NCI-H1694 treated with DMSO at 0.1 percent for 48 hours (cell line): ENCODE measurements at places on chromosomes 2 and 18.

DNA sequence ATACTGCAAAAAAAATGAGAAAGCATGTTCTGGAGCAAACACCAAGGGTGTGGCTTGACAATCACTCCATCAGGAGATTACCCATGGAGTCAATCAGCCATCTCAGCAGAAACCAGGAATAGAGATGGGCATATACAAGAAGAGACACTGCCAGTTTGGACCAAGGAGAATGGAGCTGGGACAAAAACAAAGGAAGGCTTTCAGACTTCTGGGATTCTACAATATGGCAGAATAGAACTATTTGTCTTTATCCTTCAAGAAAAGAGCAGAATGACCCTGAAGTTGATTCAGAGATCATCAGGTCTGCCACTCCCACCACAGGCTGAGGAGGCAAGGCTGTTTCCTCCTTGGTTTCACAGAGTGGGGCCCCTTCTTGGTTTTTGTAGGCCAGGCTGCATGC, 48.2 kb upstream of the KIF5C start:
- no peak for DNase-seq

DNA sequence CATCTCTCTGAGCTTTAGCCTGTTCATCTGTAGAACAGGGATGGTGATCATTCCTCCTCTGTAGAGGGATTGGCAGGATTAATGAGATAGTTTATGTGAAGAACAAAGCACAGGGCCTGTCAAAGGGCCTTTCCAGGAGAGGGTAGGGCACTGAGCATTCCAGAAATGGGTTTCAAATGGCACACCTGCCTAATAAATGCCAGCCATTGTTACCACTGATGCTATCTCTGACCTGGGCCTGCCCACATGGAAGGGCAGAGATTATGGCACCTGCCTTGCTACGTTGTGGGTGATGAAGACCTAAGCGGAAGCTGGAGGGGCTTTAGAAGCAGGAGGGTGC, 31.0 kb upstream of the GMPPA start:
- DNase-seq: no peak

DNA sequence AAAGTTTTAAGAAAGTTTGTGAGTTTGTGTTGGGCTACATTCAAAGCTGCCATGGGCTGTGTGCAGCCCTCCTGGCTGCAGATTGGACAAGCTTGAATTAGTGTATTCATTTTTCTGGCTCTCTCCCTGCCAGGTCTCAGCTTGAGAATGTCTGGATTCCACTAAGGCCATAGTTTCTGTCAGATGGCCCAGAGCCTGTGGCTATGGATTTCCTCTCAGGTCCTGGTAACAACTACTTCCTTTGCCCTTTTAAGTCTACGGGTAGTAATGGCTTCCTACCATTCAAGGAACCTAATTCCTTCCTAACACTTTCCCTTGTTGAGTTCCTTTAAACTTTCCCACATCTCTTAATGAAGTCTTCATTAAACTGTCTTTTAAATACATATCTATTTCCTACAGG, 24.3 kb upstream of the PSMD14 start:
- DNase-seq: no peak

DNA sequence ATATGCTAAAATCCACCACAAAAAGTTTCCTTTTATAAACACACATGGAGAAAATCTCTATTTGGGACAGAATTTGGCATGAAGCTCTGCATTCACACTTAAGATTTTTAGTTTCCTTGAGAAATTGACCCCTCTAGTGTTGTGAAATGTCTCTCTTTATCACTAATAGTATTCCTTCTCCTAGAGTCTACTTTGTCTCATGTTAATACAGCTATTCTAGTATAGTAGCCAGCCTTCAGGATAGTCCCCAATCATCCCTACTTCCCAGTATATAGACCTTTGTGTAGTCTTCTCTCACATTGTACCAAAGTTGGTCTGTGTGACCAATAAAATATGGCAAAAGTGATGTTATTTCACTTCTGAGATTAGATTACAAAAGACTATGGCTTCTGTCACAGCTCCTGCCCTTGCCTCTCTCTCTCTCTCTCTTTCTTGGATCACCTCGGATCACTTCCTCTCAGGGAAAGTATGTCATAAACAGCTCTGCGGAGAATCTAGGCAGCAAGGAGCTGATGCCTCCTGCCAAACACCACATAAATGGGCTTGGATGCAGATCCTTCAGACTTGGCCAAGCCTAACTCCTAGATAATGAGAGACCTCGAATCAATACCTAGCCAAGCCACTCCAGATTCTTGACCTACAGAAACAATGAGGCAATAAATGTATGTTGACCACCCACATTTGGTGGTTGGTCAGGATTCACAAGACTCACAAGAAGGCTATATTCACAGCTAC, 59.7 kb upstream of the NABP1 start:
- no peak for DNase-seq

DNA sequence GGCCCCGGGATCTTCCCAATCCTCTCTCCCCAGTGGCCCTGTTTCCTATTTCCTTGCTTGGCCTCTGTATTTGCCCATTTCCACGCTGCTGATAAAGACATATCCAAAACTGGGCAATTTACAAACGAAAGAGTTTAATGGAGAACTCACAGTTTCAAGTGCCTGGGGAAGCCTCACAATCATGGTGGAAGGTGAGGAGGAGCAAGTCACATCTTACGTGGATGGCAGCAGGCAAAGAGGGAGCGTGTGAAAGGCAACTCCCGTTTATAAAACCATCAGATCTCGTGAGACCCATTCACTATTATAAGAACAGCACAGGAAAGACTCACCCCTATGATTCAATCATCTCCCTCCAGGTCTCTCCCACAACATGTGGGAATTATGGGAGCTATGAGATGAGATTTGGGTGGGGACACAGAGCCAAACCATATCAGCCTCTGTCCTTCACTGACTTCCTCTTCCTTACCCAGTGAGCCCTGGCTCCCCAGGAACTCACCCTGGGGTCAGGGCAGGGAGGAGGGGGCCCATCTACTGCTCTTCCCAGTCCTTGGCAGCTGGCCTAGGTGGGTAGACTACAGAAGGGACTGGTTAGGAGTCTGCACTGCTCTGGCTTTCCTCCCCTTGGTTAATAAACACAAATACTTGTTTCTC, 105.8 kb upstream of the MYCN start:
- no peak for DNase-seq

DNA sequence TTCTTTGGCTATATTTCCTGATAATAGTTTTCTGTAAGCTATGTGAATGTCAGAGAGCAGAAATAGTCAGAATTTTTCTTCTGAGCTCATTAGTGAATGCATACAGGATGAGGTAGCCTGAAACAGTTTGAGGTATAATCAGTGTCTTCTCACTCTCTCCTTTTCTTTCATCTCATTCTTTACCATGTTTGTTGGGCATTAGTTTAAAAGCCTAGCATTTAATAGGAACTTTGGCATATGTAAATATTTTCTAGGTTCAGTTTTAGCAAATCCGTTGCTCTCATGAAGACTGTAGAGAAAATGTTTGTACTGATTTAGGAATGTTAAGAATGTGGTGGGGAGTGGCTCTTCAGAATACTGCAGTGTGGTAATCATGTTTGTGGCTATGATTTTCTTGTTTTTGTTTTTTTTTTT, 119.4 kb downstream of the PARD3B start:
- no peak for DNase-seq

DNA sequence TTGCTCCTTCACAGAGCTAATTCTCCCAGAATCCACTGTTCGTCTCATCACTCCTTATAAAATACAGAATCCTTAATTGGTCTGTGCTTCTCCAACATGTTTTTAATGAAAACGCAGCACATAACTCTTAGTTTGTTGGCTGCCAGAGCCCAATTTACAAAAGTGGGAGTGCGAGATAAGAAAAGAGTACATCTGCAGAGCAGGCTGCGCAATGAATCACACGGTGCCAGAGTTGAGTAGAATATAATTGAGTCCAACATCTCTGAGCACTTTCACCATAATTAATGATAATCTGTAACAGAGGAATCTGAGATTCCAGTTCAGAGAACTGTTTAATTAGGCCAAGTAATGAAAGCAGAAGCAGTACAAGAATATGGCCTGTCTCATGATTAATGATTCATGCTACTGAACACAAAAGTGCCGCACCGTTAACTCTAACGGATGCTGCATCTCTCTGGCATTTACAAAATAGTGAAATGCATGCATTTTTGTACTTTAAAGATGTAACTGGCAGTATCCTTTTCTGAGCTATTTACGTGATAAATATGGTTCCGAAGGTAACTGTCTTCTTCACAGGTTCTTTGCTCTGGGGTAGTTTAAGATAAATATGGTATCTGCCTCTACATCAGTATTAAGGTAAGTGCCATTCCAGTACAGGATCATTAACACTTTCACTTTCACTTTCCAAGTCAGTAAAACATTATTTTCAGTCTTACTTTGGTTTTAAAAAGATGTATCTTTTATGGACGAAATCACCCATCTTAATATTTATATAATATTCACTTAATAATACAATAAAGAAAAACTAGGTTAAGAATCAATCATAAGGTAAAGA, 785.6 kb downstream of the NR4A2 start:
- peak; percentile 91 for DNase-seq

DNA sequence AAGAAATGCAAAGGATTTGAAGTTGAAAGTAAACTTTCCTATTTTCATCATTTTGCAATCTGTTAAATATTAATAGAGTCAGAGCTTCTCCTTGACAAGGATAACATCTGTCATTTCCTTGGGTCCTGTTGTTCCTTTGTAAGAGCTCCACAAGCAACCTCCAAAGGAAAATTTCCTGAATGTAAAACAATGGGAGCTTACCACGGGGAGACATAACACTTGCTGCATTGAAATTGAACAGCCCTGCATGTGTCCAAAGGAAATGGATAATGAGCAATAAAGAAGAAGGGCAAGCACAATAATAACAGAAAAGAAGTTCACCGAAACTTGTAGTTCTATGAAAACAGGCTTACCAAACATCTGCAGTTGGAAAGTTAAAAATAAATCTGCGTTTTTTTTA, 42.0 kb upstream of the SCG2 start:
- no peak for DNase-seq

DNA sequence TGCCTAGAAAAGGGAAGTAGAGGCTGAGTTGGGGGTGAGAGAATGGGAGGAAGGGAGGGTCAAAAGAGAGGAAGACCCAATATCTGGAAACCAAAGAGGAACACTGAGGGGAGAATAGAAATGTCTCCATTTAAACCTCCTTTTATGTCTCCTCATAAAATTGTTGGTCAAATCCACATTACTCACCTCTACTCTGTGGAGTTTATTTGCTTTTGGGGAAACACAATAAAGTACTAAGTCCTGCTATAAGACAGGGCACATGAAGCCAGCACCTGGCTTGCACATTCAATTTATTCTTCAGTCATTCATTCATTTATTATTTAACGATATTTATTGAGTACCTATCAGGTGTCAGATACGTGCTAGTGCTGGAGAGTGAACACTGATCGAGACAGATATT, 60.3 kb upstream of the NFE2L2 start:
- DNase-seq: no peak

GRCh38 chr2:179302764-179303571, 38.3 kb upstream of the SESTD1 start:
- no peak for DNase-seq

DNA sequence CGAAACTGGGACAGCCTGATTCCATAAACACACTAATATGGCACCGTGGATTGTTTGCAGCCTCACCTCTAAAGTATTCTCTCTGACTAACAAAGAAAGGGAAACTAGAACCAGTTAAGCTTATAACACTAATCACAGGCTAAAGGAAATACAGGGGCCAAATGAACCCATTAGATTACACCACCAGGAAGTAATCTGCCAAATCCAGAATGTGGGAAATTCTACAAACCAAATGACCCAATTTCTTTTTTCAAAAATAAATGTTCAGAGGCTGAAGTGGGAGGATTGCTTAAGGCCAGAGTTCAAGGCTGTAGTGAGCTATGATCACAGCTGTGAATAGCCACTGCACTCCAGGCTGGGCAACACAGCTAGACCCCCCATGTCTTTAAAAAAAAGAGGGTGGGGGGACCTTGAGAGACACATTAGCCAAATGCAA, 1.5 kb upstream of the MPPE1 start:
- no peak for DNase-seq

- no peak for DNase-seq
Measured at GRCh38 chr2:237152361-237152760, 66.7 kb downstream of the COPS8 start.

- DNase-seq: no peak
Measured at GRCh38 chr18:79326413-79327198, 69.1 kb upstream of the NFATC1 start.

- DNase-seq: no peak
Measured at GRCh38 chr18:9244376-9244775, 90.2 kb upstream of the TWSG1 start.

DNA sequence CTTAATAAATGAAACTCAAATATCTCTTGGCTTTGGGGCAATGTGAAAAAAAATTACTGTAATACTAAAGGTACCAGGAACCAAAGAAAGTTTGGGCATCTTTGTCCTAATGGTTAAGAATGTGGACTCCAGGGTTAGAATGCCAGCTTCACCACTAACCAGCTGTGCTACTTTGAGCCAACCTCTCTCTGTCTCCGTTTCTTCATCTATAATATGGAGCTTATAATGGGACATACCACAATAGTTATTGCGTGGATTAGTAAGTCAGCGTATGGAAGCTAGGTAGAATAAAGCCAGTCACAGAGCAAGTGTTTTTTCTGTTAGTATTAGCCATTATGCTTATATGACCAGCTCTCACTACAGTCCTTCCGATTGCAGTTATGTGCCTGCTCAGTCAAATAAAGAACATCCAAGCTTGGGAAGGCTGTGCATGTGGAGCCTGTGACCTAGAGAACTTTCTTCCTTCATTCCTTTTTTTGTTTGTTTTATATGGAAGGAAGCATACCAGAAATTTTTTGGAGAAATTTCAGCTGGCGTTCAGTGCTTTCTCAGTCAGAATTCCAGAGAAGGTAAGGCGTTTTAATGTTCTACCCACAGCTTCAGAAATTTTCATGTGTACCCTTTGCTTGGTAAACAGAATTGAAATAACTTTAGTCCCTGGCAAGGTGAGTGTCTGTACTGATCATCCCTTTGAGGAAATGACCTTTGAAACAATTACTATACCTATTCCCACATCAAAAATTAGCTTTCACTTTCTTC, 114.0 kb upstream of the RND3 start:
- no peak for DNase-seq

- no peak for DNase-seq
Measured at GRCh38 chr2:65053199-65053598, 3.0 kb upstream of the CEP68 start.

GRCh38 chr2:86274918-86275275, 62.5 kb downstream of the REEP1 start:
- peak; percentile 53 for DNase-seq

- no peak for DNase-seq
Measured at GRCh38 chr2:23280401-23280800, 104.6 kb upstream of the KLHL29 start.

GRCh38 chr2:120779781-120780283, 44.2 kb downstream of the GLI2 start:
- DNase-seq: no peak

- DNase-seq: no peak
Measured at GRCh38 chr18:9356976-9357375, 22.4 kb downstream of the TWSG1 start.
